NCI-H526 treated with DMSO at 0.1 percent for 48 hours (cell line): ENCODE measurements at places on chromosomes 3 and 15.

DNA sequence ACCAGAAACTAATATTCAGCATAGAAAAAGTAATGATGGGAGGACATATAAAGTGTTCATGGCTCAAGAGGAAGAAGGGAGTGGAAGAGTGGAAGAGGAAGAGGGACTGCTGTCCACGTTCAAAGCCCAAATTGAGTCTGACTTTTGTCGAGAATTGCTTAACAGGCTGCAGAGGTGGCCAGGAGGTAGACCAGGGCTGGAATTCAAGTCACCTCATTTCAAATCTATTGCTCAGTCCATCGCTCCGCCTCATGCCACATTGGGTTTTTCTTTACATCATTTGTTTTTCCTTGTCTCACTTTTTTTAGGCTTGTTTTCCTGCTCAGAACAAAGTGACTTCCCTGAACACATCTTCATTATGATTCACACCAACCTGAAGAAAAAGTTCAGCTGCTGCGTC, 97.0 kb downstream of the RPL39L start:
- no peak for DNase-seq

- no peak for DNase-seq
Observed at GRCh38 chr3:72250725-72251124, 465.8 kb upstream of the PROK2 start.

GRCh38 chr15:65638681-65639089, 16.9 kb downstream of the SLC24A1 start:
- DNase-seq: peak; percentile 55

- no peak for DNase-seq
Observed at GRCh38 chr3:163368168-163368567, 1710.1 kb downstream of the SI start.

DNA sequence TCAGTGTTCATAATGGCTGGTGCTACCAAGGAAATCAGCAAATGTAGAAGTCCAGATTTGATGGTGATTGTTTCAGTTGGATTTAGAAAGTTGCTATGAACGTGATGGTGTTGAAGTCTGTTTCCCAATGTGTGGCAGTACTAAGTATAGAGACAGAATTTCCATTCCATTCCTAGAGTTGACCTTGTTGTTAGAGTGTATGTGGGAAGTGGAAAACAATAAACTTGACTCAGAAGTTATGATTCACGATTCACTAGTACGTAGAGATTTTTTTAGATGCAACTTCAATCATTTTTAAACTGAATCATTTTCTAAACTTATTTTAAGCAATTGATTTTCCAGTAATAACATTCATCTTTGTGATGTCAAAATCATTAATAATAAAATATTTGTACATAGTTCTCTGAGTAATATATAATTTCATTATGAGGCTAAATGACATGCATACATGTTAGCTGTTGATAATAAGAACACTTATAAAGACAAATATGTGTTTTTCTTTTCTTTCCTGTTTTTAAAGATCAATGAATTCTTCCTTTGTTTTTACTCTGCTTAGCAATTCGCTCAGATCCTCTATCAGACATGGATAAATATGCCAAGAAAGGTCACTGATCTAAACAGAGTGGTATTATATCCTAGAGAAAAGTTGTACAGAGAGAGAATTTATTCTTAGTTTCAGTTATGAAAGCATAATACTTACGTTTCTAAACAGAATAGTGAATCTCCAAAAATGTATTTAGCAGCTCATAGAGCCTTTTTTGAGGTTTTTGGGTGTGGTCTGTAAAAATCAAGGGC, 108.8 kb upstream of the GPR149 start:
- no peak for DNase-seq

- DNase-seq: no peak
Observed at GRCh38 chr15:81981908-81982307, 63.9 kb downstream of the MEX3B start.

- no peak for DNase-seq
Observed at GRCh38 chr3:63056932-63057331, 181.7 kb upstream of the CADPS start.

- DNase-seq: no peak
Observed at GRCh38 chr3:45322616-45323015, 65.8 kb upstream of the LARS2 start.

DNA sequence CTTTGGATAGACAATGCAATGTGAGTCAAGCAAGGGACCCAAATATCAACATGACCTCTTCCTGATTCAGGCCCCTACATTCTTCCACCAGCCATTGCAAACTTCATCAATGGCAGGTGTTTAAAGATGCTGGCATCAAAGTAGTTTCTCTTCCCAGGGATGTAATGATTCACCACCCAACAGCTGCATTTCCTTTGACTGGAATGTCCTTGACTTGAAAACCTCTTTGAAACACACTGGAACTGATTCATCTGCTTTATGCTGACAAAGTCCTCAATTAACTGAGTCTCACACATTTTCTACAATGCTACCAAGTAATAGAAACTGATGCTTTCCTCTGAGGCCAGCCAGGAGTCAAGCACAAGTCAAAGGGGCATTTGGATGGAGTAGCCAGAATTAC, 385.5 kb downstream of the GBE1 start:
- DNase-seq: no peak

GRCh38 chr3:4838621-4839022, 140.6 kb upstream of the BHLHE40 start:
- no peak for DNase-seq

- no peak for DNase-seq
Observed at GRCh38 chr3:64681827-64682226, 6.0 kb downstream of the ADAMTS9 start.

DNA sequence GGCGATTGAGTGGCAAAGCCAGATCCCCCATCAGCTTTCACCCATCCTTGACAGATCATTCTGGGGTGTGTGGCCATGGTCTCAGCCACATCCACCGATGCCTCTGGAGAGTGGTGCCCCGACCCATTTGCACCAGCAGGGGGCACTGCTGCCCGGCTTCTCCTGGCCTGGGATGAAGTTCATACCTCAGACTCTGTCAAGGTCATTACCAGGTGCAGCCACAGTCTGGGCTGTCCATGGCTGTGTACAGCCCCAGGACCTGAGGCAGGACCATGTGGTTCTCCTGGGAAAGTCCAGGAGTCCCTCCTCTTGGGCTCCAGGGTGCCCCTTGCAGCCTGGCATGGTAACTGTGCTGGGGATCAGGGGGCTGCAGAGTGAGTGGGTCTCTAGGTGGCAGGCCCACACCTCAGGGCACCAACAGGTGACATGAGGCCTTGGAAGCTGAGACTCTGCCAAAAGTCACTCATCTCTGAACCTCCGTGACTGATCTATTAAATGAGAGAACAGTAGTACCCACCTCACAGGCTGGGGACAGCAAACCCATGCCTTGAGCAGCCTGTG, 67.2 kb downstream of the CACNA2D2 start:
- peak; percentile 21 for DNase-seq

DNA sequence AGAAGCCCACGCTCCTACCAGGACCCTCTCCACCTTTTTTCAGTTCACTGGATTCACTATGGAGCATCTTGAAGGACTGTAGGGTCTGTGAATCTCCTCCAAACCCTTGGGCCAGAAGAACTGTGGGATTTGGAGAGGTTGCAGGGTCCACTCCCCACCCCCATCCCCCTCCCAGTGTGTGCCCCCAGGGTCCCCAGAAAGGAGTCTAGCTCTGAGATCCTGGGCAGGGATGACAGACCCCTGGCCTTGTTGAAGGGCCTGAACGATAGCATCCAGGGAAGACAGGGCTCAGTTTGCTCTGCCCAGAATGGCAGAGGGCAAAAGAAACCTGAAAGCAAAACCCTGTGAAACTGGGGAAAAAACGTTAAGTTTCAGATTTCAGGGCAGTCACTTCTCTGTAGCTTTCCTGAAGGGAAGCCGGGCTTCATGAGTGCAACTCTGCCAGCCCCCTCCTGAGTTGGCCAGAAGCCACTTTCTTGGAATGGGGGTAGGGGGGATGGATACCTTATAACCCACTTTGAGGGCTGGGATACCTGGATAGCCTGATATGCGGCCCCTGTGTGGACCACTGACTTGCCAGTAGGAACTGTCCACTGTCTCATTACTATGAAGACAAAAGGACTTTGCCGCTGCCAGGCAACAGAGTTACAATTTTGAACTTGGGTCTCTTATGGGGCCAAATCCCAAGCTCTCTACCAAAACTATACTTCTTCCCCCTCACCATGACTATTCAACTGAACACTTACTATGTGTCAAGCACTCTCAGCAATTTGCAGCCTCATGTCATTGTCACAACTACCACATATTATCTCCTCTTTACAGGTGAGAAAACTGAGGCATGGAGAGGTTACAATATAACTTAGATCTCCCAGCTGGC, 1.6 kb upstream of the CISH start:
- no peak for DNase-seq

DNA sequence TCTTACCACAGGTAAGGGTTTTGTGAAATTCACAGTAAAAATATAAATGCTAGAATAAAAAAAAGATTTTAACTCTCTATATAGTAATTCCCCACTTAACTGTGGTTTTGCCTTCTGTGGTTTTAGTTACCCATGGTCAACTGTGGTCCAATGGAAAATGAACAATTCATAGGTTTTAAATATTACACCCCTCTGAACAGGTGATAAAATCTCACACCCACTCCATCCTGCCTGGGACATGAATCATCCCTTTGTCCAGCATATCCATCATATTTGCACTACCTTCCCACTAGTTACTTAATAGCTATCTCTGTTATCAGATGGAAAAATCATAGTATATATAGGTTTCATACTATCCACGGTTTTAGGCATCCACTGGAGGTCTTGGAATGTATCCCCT, 49.2 kb downstream of the HDGFL3 start:
- DNase-seq: no peak

GRCh38 chr15:84647726-84648125, 6.4 kb downstream of the WDR73 start:
- no peak for DNase-seq

GRCh38 chr3:5059782-5060181, 62.3 kb upstream of the ARL8B start:
- DNase-seq: no peak

- DNase-seq: no peak
Observed at GRCh38 chr3:20346369-20346768, 160.4 kb upstream of the SGO1 start.

DNA sequence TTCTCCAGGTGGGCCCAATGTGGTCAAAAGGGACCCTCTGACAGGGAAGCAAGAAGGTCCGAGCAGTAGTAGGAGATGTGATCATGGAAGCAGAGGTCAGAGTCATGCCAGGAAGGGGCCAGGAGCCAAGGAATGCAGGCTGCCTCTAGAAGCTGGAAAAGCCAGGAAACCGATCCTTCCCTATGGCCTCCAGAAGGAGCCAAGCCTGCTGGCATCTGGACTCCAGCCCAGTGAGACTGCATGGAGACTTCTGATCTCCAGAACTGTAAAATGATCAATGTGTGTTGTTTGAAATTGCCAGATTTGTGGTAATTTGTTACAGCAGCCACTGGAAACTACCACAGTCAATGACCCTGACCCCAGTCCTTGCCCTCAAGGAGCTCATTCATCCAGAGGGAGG, 56.8 kb upstream of the SPATA12 start:
- no peak for DNase-seq

DNA sequence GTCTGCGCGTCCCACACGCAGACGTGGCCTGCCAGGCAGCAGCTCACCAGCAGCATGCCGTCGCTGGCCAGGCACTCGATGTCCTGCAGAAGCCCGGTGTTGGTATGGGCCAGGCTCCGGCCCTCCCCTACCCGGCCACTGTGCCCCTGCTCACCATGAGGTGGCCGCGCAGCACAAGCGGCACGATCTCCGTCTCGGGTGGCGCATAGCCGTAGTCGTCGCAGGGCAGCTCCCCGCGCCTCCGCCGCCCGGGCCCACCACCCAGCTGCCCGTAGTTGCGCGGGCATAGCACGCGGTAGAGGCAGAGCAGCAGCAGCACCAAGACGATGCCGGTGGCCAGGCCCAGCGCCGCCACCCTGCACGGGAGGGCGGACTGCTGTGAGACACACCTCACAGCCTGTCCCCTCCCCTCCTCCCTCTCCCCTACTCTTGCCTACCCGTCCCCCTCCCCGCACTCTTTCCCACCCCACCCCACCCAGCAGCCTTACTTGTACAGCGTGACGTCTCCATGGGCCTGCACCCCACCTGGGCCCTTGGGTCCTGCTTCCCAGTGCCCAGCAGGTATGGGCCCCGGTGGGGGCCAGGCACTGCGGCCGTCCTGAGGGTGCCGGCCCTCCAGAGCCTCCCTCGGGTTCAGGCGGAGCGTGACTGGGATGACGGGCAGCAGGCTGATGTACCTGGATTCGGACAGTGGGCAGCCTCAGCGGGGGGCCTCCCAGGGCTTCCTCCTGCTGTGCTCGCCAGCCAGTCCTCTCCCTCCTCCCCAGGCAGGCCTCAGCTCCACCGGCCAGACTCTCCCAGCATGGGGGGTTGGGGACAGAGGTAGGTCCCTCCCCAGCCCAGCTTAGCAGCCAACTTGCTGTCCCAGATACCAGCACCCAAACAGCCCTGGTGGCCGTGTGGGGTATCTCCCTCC, 37.6 kb downstream of the PTPN23 start:
- no peak for DNase-seq

DNA sequence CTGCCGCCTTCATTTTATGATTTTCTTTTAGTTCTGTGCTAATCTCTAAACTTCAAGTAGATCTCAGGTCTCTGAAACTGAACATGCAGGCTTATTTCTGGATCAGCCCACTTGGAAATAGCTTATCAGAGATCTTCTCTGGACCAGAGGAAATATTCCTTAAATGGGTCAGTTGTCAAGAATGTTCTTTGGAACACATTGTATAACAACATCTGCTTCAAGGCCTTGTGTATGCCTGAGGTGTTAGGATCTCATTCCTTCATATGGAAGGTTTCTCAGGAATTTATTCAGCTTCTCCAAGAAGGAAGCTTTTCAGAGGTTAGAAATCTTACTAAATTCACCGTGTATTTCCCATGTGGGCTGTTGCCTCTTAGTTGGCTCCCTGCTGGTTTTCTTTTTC, 47.4 kb downstream of the SYN2 start:
- DNase-seq: no peak

- DNase-seq: no peak
Observed at GRCh38 chr3:126852511-126852910, 130.4 kb upstream of the PLXNA1 start.

GRCh38 chr3:32316319-32316718, 75.3 kb upstream of the CMTM7 start:
- DNase-seq: no peak

DNA sequence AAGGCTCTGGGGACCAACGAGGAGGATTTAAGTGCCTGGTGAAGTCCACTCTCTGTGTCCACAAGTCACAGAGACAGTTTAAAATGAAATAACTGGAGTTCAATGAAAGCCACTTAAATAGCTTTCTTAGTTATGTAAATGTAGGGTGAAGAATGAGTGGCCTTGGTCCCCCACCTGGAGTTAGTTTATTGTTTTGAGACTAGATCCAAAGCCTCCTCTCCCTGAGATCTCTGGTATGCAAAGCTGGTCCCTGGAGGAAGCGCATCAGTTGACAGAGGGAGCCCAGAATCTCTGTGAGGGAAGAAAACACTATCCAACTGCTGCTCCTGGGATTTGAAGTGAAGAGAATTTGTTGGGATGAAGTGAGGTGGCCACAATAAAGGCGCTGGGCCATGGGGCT, 40.5 kb downstream of the EXOG start:
- no peak for DNase-seq

GRCh38 chr3:39106281-39106811, 1.1 kb downstream of the GORASP1 start:
- no peak for DNase-seq

GRCh38 chr3:50237754-50238548, 1.9 kb downstream of the GNAI2 start:
- DNase-seq: peak; percentile 39
